NCI-H2171 treated with DMSO at 0.1 percent for 48 hours (cell line): ENCODE measurements at places on chromosomes 4 and X.

- DNase-seq = no peak
These were observed 75.8 kb downstream of the FAM53A start for GRCh38 chr4:1608196-1608820.

DNA sequence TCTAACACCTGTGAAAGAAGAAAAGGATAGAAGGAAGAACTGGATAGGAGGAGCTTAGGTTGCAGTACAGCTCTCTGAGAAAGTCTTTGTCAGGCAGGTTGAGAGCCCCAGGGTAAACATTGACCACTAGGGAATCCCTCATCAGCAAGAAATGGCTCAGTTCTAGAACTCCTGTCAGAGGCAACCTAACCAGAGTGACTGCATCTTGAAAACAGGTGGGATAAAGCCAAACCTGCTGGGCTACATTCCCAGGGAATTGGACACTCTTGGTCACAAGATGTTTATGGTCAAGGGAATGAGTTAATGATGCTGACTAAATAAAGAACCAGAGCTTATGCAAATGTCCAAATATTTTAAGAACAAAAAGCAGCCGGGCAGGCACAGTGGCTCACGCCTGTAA is 108.3 kb upstream of the MED14 start:
- DNase-seq = no peak

DNA sequence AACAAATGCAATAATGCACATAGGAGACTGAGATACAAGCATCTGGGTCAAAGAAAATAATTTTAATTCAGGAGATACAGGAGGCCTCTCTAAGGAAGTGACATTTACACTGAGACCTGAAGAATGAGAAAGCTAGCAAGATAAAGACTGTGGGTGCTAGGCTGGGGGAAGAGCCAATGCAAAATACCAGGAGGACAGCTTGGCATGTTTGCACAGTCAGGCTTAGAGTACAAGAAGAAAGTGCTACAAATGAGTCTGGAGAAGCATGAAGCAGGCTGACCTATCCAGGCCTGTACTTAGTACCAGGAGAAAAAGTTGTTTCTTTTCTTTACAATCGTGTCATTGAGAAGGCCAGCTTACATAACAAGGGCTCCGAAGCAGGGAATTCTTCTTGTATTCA is 56.9 kb downstream of the GABRB1 start:
- no peak for DNase-seq

DNA sequence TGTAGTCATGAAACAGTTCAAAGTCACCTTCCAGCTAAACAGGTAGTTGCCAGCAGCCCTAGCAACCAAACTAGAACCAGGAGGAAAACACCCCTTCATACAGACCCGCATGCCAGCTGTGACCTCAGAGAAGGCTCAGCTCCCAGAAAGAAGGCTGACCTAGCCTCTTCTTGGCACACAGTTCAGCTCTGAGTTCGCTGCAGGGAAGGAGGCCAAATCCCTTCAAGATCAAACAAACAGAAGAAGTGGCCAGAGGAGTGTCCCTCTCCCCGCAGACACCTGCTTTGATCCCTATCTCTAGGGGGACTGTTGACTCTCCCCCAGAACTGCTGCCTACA is 56.0 kb downstream of the HADH start:
- DNase-seq = no peak

- DNase-seq = no peak
These were observed 510.2 kb upstream of the LCORL start for GRCh38 chr4:18531731-18532130.

- DNase-seq = peak; percentile 2
These were observed 148.6 kb downstream of the EPHA5 start for GRCh38 chr4:65521666-65522065.

DNA sequence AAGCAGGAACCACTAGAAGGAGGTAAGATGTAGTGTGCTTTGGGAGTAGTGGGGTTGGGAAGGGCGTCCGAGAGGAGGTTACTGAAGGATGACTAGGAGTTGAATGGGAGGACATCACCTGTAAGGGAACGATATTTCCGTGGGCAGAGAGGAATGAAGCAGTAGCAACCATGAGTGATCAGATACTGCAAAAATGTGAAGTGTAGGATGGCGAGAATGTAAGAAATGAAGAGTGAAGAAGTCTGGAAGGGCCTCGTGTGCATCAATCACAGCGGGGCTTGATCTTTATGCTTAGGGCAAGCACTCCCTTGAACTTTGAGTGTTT is 594 bp downstream of the MSMO1 start:
- DNase-seq = no peak

- DNase-seq = no peak
These were observed 14.9 kb downstream of the GPKOW start for GRCh38 chrX:49108641-49109040.

GRCh38 chr4:169416997-169417396 is 146.2 kb upstream of the SH3RF1 start:
- no peak for DNase-seq

- DNase-seq = no peak
These were observed 60.8 kb downstream of the RRAGB start for GRCh38 chrX:55778322-55778721.

GRCh38 chr4:121154103-121154515 is 10.0 kb downstream of the TNIP3 start:
- DNase-seq = no peak

GRCh38 chr4:186570193-186570996 is 15.0 kb upstream of the MTNR1A start:
- DNase-seq = no peak

GRCh38 chr4:183765251-183765911 is 106.3 kb downstream of the TRAPPC11 start:
- no peak for DNase-seq
